H9 (cell line): ENCODE measurements at places on chromosomes 7 and 10.

DNA sequence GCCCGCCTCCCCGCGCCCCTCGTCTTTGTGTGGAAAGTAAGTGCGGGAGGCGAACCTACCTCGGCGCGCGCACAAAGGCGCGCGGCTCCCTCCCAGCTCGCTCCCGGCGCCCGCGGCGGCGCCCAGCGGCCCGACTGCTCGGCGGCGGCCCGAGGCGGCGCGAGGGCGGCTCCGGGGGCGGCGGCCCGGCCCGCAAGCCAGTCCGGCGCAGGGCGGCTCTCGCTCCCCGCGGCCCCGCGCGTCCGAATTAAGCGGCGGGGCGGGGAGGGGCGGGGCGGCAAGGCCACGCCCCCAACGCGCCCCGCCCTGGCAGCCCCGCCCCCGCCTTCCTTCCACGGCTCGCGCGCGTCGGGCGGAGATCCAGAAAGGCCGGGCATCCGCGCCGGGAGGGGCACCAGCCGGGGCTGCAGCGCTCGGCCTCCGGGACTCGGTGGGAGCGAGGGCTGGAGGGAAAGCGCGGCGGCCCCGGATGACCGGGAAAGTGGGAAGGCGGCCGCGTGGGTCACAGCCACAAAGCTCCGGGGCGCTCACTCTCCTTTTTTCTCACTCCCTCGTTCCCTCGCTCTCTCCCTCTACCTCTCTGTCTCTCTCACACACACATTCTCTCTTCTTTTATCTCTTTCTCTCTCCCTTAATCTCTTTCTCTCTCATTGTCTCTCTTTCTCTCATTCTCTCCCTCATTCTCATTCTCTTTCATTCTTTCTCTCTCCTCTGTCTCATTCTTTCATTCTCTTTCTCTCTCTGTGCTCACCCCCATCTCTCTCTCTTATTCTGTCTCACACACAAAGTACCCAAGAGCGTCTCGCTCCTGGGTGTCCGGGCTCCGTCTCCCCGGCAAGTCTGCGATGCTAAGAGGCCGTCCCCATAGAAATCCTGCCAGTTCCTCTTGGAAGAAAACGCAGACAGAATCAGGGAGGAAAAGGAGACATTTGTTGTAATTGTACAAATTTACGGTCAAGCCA is 170.2 kb downstream of the FAM107B start:
- DNase-seq: peak; percentile 45

DNA sequence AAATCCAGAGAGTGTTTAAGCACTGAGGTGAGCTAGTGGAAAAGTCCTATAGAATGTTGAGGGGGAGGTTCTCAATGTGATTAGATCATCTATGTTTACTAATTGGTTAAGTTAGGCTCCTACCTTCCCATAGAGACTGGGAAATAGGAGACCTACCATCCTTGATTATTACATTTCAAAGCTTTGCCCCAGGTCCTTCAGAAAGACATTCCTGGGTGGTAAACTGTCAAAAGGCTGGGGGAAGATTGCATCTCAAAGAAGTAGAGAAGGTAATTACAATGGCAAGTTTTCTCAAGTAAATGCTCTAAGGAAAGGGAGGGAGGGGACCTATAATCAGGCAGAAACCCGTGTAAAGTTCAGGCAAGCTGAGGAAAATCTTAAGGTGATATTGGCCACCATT is 247.8 kb upstream of the SMIM30 start:
- no peak for DNase-seq

- no peak for DNase-seq
These were observed 150.9 kb downstream of the MBL2 start for GRCh38 chr10:52621635-52622079.

DNA sequence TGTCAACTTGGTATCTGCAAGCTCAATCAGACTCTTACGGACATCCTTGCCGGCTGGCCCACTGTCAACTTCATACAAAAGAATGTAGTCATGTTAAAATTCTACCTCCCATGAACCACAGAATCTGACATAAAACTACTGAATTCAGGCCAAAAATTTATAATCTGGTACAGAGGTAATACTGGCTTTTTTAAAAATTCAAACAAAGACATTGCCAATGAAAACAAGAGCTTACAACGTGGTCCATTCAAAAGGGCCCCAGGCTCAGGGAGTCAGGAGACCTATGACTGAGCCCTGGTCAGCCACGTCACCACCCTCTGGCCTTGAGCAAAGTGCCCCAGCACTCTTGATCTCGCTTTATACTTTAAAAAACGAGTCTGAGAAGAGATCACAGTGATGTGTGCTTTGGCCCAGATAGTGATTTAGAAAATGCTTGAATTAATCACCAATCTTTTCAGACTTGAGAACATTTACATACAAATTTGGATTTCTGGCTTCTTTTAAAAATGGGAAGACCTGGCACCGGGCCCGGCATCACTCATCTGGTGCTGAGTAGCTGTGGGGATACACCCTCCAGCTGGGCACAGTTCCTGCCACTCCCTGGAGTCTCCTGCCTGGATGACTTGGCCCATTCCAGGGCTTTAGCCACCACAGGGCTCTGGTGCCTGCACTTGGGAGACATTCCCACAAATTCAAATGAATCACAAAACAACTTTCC is 94.1 kb downstream of the PIP4K2A start:
- no peak for DNase-seq

DNA sequence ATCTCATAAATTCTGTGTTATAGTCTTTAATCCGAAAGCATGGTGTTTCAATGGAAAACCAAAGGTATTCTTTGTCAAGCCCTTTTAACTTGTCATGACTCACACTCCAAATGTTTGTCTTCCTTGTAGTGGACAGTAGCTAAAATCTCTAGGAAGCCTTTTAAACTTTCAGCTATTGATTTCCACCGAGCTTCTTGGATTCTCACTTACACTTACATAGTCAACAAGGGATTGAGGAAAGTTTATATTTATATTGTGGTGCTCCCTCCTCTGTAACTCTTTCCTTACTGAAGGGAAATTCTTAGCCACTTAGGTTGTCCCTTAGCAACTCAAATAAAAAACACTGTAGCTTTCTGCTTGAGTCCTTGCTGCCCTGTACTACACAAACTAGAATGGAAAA is 31.2 kb upstream of the GPR37 start:
- no peak for DNase-seq

GRCh38 chr10:26540601-26541000 is 102.5 kb downstream of the APBB1IP start:
- no peak for DNase-seq

DNA sequence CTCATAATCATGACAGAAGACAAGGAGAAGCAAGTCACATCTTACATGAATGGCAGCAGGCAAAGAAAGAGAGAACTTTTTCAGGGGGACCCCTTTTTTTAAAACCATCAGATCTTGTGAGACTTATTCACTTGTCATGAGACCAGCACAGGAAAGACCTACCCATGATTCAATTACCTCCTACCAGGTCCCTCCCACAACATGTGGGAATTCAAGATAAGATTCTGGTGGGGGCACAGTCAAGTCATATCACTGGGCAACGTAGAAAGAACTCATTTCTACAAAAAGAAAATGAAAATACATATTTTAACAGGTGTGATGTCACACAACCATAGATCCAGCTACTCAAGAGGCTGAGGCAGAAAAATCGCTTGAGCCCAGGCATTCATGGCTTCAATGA is 304.1 kb downstream of the IPMK start:
- DNase-seq: no peak

DNA sequence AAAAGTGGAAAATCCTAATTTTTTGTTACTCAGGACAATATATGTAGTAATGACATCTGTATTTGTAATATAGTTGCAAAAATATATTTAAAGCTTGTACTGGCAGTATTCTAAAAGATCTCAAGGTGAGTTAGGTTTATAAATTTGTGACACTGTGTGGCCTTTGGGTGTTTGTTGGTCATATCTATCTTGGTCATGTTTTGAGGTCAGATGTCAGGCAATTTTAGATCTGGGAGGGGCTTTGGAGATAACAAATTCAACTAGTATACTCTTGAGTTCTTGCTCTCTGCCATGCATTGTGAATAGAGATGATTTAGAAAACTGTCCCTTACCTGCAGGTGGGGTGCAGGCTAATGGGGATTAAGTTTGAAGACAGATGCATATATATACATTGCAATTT is 3.1 kb downstream of the TBC1D12 start:
- DNase-seq: no peak

- peak; percentile 95 for DNase-seq
These were observed at the start of gene GPR37 for GRCh38 chr7:124765401-124766352. GPR37 (minus strand) TSS chr7:124765792; CDS start chr7:124764976, 816 bp downstream.

GRCh38 chr7:105651798-105652197 is 70.5 kb upstream of the EFCAB10 start:
- no peak for DNase-seq

DNA sequence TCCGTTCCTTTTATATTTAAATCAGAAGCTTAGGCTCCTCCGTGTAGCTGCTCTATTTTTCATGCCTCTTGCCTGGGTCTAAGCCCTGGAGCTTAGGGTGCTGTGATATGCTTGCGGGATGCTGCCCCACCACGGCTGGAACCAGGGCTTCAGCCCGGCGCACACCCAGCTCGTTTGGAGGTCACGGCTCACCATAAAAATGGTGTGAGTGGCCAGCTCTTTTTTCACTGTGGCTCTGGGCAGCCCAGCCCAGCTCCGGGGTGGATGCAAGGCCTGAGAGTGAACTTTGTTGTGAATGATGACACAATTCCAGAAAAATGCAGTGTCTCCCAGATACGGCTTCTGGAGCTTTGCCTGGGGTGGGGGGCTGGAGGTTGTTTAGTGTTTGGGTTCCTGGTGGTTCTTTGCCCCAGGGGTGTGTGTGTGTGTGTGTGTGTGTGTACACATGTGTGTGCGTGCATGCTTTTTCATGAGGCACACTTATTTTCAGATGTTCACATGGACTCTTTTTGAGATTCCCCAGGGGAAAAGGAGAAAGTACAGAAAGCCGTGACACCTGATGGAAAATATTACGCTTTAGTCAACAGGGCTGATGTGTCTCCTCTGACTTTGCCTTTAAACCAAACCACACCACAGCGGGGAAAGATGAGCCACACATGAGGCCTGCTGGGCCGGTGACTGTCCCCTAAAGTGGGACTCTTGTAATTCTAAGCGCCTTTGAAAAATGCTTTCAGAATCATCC is 46.2 kb downstream of the GRK5 start:
- no peak for DNase-seq

- DNase-seq: peak; percentile 91
These were observed 138.2 kb downstream of the SVIL start for GRCh38 chr10:29496341-29497162.

- DNase-seq: no peak
These were observed 116.8 kb downstream of the IQUB start for GRCh38 chr7:123417580-123417979.

- DNase-seq: no peak
These were observed 135.7 kb downstream of the SDK1 start for GRCh38 chr7:3436746-3437145.

GRCh38 chr10:43802988-43803696 is 154.5 kb upstream of the ZNF32 start:
- no peak for DNase-seq

DNA sequence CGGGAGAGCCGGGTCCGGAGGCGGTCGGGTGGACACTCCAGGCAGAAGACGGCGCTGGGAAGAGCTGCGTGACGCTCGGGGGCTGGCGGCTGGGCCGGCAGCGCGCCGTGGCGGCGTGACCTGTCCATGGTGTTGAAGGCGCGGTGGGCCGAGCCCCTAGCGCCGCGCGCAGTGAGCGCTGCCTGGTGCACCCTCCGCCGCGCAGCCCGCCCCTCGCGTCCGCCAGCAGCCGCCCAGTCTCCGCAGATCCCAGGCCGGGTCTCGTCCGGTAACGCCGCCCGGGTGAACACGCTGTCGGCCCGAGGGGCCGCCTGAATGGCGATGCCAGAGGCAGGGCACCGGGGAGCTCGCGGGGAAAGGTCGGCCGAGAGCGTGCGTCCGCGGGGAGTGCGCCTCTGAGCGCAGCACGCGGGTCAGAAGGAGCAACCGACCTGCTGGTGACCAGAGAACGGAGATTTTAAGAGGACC is 657 bp upstream of the TMEM178B start:
- DNase-seq: no peak

DNA sequence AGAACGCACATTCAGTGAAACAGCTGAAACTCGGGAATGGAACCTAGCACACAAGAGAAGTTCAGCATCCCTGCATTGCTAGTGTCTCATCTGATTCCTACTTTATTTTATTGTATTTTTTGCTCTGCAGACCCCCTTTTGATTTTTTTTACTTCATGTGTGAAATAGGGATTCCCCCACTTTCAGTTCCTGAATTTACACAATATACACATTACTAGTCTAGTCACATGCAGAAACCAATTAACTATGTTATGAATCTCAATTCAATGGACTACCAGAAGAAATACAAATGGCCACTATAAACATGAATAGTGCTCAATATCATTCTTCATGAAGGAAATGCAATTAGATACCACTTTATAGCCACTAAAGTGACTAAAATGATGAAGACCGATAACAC is 386.1 kb upstream of the COBL start:
- DNase-seq: no peak

GRCh38 chr7:82376739-82377138 is 66.8 kb downstream of the CACNA2D1 start:
- DNase-seq: no peak

GRCh38 chr10:8768852-8769251 is 714.4 kb downstream of the GATA3 start:
- DNase-seq: no peak

- DNase-seq: no peak
These were observed 13.7 kb downstream of the CALML3 start for GRCh38 chr10:5538446-5538845.

DNA sequence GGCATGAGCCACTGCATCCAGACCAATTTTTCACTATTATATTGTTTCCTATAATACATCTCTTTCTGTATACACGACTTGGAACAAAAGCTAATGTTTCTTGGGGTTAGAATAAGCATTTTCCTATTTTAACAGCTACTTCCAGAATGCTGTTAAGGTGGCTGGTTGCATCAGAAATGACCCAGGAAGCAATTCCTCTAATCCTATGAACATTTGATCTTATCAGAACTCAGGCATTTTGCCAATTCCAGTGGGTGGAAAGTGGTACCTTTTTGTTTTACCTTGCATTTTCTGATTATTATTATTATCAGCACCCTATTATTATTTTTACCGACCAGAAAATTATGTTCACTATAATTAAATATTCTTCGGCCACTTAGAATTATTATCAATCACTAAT is 73.3 kb downstream of the NDUFB2 start:
- no peak for DNase-seq

GRCh38 chr7:20229081-20229480 is 11.9 kb upstream of the MACC1 start:
- no peak for DNase-seq

- DNase-seq: peak; percentile 29
These were observed 545.1 kb downstream of the SH2D4B start for GRCh38 chr10:81082621-81083376.

DNA sequence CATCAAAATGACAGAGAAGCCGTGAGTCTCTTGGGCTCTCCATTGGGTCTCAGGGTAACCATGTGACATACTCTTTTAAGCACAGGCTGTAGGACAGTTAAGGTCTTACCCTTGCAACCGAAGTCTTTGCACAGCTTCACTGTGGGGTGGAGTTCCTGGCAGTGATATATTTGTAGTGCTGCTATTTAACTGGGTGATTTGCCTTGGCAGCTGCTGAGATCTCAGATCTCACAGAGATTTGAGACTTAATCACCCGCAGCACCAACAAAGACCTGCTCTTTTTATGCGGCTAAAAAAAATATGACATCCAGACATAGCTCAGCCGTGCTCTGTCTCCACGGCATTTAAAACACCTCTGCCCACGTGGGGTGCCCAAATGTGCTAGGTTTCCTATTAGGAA is 63.4 kb upstream of the NPTX2 start:
- DNase-seq: no peak
